ACHN (cell line): ENCODE measurements at places on chromosomes 11 and 22.

GRCh38 chr11:65563601-65564000 lies 5.4 kb upstream of the LTBP3 start:
- DNase-seq, result no peak

GRCh38 chr11:35418282-35419183 lies 825 bp downstream of the SLC1A2 start:
- DNase-seq, result no peak

DNA sequence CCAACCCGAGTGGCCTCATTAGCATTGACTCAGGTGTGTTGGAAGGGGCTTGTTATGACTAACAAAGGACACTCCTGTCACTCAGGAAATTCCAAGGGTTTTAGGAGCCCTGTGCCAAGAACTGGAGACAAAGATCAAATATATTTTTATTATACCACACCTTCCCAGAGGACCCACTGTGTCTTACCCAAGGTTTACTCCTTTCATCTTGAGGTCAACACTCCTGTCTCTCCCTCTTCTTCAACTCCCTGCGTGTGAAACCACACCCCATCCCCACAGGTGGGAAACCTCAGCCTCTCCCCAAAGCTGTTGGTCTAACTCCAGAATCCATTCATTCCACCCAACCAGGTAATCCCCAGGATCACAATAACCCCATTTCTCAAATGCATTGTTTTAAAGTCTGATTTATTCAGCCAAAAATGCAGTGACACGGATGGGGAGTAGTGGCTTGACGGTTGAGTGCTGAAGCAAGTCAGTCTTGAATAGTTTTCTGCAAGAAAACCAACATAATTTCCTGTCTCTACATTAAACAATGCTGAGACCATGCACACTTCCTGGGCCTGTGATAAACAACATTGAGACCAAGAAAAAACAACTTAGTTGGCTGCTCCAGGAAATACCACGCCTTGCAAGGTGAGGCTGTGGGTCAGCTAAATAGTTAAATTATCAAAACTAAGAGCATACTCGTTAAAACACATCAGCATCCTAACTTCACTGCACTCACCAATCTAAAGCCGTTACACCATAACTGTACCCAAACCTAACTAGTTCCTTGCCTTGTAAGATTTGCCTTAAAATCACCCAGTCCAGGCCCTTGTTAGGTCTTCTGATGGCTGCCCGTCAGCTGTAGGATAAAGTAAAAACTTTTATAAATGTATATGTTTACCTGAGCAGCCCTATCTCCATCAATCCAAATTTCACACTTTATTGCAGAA lies 38.5 kb upstream of the SPON1 start:
- peak; percentile 27 for DNase-seq

DNA sequence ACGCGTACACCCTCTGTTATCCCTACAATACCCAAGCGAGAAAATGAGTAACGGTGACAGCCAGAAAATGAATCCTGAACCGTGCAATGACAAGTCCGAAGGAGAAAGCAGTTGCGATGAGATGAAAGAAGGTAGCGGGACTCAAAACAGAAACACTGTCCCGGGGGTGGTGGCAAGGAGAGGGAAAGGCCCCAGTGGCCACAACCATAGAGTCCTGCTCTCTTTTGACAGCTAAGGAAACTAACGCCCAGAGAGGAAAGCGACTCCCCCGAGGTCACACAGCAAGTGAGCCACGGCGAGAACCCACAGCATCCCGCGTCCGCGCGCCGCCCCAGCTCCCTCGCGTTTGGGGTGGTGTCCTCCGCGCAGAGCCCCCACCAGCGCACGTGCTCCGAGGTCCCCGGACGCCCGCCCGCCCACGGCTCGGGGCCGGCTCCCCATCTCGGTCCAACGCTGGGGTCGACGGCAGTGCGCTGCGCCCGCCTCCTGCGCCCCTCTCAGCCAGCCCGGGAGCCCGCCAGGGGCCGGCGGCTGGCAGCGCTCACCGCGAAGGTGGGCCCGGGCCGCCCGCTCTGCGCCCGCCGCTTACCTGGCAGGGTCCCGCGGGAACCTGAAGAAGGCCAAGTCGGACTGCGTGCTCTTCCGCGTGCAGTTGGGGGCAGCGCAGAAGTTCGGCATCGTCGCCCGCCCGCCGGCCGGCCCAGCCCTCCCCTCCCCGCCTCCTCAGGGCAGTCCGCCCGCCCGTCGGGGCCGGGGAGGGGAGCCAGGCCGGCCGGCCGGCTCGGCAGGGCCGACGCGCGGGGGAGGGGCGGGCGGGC lies 564 bp downstream of the THAP12 start:
- peak; percentile 18 for DNase-seq

- peak; percentile 28 for DNase-seq
Observed at GRCh38 chr11:116641561-116642045, 131.2 kb downstream of the BUD13 start.

DNA sequence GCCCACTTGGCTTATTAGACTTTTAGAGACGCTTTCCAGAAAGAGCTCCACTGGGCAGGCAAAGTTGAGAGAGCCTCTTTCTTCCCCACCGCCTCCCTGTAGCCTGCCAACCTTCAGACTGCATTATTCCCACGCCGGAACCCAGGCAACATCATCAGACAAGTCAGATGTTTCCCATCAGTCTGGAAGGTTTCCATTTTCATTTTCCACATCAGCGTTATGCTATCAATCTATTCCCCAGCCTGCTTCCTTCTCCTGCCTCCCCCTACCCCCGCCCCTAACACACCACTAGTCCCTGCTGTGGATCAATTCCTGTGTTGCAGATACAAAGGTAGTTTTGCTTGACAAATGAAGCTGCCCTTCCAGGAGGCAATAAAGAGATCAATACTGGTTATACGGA lies 184.8 kb downstream of the DSCAML1 start:
- no peak for DNase-seq
